Activated CD4-positive, CD25-positive, alpha-beta regulatory T cell (primary cell): ENCODE measurements at places on chromosomes 7 and 10.
A peak's percentile ranks its signal among the peaks of the same experiment; 100 is the strongest.

GRCh38 chr10:129759214-129760002, 204.7 kb downstream of the EBF3 start:
- DNase-seq = no peak

DNA sequence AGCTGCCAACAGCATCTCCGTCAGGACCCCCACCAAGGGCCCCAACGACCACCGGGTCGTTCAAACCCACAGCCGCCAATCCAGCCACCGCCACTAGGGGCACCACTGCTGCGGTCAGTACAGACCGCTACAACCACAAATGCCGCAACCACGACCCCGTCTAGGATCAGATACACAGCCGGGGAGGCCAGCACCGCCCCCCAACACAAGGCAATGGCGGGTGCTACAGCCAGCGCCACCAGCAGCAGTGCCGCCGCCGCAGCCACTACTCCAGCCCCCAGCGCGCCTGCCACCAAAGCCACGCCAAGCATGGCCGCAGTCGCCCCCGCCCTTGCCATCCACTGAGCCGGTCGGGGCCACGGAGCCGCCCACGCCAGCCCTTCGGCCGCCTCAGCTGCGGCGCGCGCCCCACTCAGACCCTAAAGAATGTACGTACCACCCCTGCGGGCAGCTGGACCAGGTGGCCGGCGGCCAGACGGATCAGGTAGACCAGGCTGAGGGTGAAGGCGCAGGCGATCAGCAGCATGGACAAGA, 473 bp downstream of the CYP51A1 start:
- DNase-seq = peak; percentile 14

- no peak for DNase-seq
Measured at GRCh38 chr7:105879782-105880181, 3.4 kb upstream of the ATXN7L1 start.

DNA sequence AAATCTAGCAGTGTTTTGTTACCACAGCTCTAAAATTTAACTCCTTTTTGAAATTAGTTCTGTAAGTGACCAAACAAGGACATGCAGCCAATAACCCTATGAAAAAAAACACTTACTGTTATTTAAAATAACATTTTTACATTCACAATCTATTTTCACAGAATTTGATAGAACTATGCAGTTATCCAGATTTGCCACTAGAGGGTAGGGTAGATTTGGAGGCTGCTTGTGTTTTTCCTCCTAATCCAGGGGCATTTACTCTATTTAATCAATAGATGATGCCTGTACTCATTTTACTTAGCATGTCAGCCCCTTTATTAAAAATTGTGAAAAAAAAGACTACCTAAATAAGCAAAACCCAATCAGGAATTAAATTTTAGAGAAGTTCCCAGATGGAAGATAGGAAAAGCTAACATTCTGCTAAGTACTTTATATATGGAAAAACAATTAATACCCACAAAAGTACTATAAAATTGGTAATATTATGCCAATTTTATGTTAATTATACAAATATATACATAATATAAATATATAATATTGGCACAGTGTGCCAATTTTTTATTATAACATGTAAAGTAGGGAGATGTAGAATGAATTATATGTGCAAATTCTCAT, 18.1 kb upstream of the LIPK start:
- DNase-seq = no peak

DNA sequence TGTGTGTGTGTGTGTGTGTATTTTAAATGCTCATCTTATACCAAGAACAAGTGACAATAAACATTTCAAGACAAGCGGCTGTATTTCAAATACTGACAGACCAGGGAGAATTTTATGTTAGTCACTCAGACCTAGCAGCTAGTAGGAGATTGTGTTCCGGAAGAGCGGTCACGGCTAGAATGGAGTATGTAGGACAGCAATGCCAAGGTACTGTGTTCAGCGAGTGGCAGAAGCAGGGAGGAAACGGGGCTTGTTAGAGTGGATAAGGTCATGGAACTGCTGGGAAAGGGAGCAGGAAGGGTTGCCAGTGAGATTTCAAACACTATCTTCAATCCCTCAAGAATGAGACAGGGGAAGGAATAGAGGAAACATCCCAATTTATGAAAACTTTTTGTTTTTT, 260.5 kb upstream of the PITRM1 start:
- DNase-seq = no peak

DNA sequence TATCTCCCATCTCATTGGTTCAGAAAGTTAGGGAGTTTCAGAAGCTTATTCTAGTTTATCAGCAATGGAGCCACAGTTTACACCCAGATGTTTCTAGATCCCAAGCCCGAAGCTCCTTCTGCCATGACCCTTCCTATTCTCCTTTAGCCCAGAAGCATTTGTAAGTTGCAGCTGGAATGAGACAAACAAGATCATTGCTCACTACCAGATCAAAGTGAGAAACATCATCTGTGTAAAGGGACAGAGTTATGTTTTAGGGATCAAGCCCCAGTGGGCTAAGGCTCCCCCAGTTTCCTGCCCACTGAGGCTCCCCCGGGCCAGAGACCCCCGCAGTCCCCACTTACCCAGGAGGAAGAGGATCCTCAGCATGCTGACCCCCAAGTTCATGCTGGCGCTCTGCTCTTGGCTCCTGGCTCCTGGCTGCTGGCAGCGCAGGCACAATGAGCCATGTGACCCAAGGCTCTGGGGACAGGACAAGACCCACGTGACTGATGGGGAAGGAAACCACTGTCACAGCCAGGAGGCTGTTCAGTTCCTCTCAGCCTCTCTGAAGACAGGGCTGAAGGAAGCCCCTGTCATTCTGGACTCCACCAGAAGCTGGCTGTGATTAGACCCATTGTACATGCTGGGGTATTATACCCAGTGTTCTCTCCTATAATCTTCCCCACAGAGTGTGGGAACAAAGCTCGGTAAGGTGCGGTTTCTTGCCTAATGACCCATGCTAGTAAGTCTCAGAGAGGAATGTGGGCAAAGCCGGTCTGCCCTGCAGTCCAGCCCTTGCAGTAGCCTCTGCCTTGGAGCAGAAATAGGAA, at the start of gene TMEM273:
TMEM273 (minus strand) TSS at position 442 of the 812 bp plus-strand sequence; CDS start at position 387, 55 bp downstream.
- no peak for DNase-seq

DNA sequence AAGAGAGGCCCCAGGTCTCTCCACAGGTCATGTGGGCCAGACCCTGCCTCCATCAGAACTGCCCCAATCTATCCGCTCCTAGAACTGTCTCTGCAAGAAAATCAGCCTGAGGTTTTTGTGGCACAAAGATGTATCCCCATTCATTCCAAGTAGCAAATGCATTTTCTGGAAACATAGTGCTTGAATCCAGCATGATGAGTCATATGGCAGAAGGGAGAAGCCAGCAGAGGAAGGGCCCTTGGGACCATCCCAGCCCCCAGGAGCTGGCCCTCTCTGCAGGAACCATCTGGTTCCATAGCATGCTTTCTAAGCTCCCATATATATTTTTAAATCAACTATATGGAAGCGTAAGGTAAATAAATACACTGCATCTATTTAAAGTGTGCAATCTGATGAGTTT, 563.2 kb downstream of the GALNT17 start:
- no peak for DNase-seq

DNA sequence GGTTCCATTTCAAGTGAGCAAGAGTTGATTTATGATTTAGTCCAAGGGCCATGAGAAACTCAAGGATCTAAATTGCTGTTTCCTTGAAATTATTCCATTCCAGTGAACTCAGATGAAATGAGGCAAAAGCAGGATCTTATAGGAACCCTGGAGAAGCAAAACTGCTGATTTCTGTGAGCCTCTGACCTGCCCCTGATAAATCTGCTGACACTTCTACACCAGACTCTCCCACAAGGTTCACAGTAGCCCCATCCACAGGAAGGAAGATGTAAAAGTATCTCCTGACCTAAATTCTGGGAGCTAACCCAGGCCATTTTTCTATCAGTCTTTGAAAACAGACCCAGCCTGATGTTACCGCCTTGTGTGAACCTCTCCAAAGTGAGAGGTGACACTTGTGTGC, 987.6 kb upstream of the AUTS2 start:
- DNase-seq = no peak

DNA sequence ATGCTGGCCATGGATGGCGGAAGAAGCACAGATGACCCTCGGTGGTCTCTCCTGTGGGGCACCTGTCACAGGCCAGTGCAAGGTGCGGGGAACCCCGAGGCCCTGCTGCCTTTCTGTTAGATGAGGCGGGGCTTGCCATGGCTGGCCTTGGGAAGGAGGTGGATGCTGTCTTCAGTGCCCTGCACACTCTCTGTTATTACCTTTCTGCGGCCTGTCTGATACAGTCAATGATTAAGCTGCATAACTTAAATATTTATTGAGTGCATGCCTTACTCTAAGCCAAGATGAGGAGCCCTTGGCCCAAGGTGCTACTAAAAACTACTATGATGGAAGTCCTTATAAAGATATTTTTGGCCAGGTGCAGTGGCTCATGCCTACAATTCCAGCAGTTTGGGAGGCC, 36.7 kb upstream of the MNX1 start:
- DNase-seq = no peak

DNA sequence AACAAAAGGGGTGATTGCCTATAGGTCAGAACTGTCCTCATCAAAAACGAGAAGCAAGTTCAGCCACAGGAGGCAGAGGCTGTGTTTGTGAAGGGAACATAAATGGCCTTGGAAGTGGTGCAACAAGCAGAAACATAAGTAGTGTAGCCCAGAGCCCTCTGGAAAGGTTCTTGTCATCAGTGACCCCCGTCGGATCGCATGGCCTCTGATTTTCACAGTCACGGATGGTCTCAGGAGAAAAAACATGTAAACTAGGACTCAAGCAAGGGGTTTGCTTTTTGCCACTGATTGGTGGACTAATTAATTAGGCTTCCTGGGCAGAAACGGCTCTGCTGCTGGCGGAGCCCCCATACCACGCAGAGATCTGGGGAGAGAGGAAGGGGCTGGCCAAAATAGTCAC, 496.5 kb upstream of the MKI67 start:
- DNase-seq = no peak

DNA sequence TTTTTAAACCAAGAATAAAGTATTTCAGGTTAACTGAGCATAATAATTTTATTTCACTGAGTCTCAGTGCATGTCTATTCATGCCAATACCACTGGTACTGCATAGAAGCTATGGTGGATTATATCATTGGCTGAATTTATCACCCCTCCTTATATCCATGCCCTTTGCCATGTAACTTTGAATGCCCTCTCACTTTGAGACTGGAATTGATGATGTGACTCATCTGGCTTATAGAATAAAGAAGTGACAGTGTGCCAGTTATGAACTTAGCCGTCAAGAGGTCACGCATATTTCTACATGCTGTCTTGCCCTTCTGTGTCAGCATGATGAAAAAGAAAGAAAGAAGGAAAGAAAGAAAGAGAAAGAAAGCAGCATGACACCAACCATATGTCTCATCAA, 20.7 kb upstream of the ABLIM1 start:
- DNase-seq = no peak

DNA sequence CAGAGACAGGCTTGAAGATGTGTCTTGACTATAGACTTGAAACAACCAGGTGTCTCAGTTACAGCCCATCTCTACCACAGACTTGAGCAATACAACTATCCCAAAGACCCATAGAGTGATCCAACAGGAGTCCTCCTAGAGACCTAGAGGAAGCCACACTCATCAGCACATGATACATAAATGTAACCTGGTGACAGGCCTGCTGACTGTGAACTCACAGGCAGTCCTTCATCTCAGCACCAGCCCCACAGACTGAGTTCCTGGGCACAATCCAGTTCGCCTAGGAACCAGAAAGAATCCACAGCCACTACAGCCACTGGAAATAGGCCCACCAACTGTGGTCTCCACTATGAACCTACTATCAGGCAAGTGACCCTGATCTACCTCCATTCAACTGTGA, 121.3 kb downstream of the MACC1 start:
- no peak for DNase-seq

DNA sequence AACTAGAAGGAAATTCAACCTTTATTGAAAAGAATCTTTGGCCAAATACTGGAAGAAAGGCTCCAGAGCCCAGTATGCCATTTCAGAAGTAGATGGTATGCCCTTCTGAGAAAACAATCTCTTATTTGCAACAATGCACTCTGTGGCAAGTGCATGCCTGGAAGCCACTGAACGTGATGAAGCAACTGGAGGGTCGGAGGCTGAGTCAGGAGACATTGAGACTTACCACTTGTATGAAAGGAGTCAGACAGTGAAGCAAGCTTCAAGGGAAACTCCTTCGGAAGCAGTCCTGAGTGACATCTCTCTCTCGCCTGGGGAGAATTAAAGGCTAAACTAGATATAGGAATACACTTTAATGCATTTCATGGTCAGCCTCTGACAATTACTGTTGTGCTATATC, 353.7 kb downstream of the NRG3 start:
- DNase-seq = no peak

DNA sequence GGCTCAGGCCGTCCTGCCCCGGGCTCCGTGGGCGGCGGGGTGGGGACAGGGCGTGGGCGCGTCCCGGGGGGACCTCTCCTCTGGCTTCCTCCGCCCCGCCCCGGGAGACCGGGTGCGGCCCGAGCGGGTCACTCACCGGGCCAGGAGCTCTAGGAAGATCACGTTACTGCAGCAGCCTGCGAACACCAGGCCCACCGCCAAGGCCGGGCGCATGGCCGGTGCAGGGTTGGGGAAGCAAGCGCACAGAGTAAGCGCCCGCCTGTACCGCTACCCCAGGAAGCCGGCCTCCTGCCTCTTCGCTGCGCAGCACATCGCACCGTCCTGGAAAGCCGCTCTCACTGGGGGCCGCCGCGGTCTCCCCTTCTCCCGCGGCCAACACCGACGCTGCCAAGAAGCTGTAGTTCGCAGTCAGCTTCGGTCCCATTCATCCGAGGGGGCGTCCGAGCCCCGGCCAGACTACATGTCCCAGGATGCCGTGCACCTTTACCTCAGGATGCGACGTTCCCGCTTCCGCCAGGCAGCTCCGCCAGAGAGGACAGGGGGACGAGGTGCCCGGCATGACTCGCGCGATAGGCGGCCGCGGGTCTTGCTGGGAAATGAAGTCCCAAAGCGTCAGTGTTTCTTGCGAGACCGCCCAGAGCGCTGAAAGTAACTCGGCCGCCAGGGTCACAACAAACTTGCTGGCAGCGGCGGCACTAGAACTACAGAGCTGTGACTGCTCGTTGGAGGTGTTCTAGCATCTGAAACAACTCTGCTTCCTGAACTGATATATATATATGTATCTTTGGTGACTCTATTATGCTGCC, at the start of gene SLC35B4:
SLC35B4 (minus strand) TSS at position 392 of the 806 bp plus-strand sequence; CDS start at position 213, 179 bp downstream.
- peak; percentile 88 for DNase-seq

- DNase-seq = no peak
Measured at GRCh38 chr7:39633563-39634477, 10.4 kb downstream of the RALA start.

DNA sequence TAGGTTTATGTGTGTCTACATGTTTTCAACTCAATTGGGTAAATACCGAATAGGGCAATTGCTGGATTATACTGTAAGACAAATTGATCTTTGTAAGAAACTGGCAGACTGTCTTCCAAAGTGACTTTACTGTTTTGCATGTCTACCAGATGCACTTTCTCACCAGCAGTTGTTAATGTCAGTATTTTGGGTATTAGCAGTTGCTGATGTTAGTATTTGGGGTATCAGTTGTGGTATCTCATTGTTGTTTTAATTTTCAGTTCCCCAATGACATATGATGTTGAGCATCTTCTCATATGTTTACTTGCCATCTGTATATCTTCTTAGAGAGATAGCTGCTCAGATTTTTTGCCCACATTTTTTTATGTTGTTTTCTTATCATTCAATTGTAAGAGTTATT, 10.6 kb downstream of the PDE6C start:
- DNase-seq = no peak

- DNase-seq = no peak
Measured at GRCh38 chr10:46540412-46541016, 15.9 kb downstream of the GPRIN2 start.
